Right ventricle myocardium superior (tissue), 1 donor: ENCODE measurements at places on chromosomes 7 and 10. TPM values are rescaled to one million over a fixed set of nuclear protein-coding genes. Genes with fewer than 3 reads are reported as not detected.
A peak's percentile ranks its signal among the peaks of the same experiment; 100 is the strongest.

RBM28 gene
- 30.3 TPM for total RNA-seq

- DNase-seq: peak; percentile 26
Measured at GRCh38 chr7:1999278-1999984, 233.3 kb downstream of the MAD1L1 start.

DNA sequence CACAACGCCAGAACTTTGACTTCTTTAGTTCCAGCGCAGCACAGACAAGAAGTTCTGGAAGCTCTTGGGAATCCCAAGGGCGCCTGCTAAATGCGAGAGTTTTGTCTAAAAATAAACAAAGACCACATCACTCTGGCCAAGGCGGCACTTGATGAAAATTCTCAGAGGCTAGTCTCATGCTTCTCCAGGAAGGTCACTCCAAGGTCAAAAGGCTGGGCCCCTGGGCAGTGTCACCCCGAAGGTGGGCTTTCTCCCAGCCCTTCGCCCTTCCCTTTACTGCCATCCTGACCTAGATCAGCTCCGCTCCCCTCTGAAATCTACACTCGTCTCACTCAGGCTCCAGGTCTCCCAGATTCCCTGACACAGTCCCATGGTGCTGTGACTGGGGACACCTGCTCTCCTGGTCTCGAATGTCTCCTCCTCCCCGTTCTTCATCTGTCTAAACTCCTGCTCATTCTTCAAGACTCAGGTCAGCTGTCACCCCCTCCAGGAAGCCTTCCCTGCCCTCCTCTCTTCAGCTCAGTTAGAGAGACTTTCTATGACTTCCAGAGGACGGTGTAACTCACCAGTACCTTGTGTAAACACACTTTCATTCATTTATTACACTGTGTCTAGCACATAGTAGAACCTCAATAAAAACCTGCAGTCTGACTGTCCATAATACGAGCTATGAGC, 10.5 kb downstream of the FAM53B start:
- DNase-seq: no peak

GRCh38 chr10:84179059-84179710, 5.6 kb downstream of the GPR15LG start:
- DNase-seq: peak; percentile 45

DNA sequence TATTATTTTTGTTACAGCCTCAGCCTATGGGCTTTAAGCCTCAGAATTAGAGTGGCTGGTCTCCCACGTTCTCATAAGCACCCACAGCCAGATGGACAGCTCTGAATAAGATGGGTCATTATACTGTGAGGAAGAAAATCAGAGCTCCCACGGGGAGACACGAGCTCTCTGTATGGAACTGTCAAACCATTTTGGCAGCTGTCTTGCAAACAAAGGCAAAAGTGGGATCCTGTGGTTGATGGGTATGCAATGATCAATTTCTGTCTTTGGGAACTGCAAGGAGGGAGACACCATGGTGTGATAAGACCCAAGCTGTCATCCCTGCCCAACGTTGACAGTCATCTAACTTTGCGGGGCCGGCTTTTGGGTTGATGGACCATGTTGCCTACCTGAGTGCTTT, 614.3 kb downstream of the TYW1 start:
- DNase-seq: no peak

LRMDA gene
- total RNA-seq: 26.3 TPM

DNA sequence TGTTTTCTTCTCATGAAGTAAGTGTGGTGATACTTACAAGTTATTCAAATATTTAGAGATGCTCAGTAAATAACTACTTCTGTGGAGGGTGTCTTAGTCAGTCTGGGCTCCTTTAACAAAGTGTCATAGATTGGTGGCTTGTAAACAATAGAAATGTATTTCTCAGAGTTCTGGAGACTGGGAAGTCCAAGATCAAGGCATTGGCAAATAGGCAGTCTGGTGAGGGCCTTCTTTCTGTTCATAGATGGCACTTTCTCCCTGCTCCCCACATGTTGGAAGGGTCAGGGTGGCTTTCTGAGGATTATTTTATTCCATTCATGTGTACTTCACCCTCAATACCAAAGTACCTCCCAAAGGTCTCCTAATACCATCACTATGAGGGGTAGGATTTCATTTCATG, 18.4 kb downstream of the RPA3 start:
- no peak for DNase-seq

- no peak for DNase-seq
Measured at GRCh38 chr7:54615-55014, 137.8 kb upstream of the FAM20C start.
